Mesothelial cell of epicardium (in vitro differentiated cells): ENCODE measurements at places on chromosomes 6 and 20. TPM values are rescaled to one million over a fixed set of nuclear protein-coding genes. Genes with fewer than 3 reads are reported as not detected.

PSORS1C1 gene
- total RNA-seq: 0.29 to 1.1 TPM (median 0.72 TPM) in 3 replicates

POLR1H gene
- total RNA-seq: 31.1 to 32.7 TPM (median 31.4 TPM) in 3 replicates

ABHD16B gene
- not detected in 3 replicates for total RNA-seq

THBD gene
- 0.68 to 0.85 TPM (median 0.82 TPM) in 3 replicates for total RNA-seq

BMP2 gene
- 9.2 to 10.5 TPM (median 9.4 TPM) in 3 replicates for total RNA-seq

BNIP5 gene
- total RNA-seq: 0.09 TPM in 1 of 3 replicates, not detected in the others

HRH3 gene
- not detected in 3 replicates for total RNA-seq

TUBB2A gene
- total RNA-seq: 21.5 to 25.5 TPM (median 24.3 TPM) in 3 replicates

CLVS2 gene
- total RNA-seq: 0.11 to 0.27 TPM (median 0.24 TPM) in 3 replicates

BACH2 gene
- total RNA-seq: 34.1 to 36.1 TPM (median 34.1 TPM) in 3 replicates

CSNK2A1 gene
- total RNA-seq: 160 to 172 TPM (median 164 TPM) in 3 replicates

DNA sequence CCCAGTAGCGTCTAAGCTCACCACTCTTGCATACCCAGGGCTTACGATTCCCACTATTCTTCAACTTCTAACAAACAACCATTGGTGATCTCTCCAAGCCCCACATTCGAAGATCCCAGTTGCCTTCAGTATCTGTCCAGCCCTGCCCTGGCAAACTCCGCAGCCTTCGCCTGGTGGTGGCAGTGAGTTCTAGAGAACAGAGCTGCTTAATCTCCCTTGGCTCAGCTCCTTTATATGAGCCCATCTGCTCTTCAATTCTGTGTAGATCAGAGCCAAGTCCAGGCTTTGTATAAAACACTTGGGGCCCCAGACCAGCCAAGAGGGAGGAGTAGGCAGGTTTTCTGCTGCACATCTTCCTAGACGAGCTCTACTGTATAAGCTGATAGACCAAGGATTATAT is 193.3 kb downstream of the PHACTR1 start:
- DNase-seq: no peak

DNA sequence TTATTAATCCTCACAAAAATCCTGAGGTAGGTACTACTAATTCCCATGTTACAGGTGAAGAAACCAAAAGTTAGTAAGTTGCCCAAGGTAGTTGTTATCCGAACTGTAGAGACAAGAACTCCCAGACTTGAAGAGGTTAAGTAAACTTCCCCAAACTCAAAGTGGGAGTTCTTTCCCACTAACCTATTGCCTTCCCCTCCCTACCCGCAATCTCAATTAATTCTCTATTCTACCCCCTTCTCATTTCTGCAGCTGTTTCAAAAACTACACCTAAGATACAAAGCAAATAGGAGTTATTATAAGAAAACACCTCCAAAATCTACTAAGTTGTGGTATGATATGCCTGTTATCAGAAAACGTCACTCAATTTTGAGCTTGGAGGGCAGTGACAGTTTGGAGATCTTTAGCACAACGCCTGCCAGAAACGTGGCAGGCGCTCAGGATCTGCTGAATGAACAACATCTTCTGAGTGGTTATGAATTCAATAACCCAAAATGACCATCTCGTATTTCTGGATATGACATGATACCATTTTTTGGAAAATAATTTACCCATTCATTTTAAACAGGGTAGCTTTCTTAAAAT is 7.1 kb downstream of the CSNK2A1 start:
- no peak for DNase-seq

DNA sequence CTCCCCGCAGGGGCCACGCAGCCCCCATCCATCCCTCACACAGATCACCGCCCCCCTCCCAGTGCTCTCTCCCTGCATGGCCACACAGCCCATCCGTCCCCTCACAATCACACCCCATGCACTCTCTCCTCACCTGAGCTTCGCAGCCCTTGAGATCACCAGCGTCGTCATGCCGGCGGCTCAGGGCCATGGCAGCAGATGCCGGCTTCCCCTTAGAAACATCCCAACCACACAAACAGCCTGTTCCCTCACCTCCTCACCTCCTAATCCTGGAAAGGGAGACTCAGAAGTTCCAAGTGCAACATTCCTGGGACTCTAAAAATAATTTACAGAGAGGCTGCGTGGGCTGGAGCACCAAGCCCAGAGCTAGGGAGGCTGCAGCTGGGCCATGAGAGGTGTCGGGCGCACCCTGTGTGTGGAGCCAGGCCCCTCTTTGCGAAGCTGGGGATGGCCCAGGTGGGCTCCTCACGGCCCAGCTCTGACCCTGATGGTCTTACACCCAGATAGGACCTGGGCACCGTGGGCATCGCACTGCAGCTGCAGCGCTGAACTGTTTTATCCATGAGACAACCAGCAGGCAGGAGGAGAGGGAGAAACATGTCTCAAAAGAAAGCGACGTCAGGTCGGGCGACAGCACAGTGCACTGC is 125.3 kb downstream of the DLL1 start:
- DNase-seq: no peak

- DNase-seq: no peak
These were observed 115.9 kb downstream of the CD24 start for GRCh38 chr6:106858653-106859092.

DNA sequence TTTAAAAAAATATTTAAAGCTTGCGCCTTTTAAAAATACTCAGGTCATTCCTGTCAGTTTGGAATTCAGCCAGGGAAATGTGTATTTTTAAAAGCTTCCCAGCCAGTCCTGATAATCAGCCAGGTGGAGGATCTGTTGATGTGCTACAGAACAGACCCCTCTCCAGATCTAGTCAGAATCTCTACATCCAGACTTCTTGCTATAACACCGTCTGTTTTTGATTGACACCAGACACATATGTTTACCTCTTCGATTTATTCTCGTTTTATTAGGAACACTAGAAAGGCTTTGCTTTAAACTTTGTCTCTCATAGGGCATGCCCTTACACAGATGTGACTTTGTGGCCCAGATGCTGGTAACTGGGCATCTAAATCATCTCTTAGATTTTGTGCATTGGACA is 11.7 kb downstream of the PARD6B start:
- DNase-seq: no peak

GRCh38 chr6:18990059-18990978 is 603.2 kb downstream of the RNF144B start:
- peak; percentile 84 for DNase-seq

DNA sequence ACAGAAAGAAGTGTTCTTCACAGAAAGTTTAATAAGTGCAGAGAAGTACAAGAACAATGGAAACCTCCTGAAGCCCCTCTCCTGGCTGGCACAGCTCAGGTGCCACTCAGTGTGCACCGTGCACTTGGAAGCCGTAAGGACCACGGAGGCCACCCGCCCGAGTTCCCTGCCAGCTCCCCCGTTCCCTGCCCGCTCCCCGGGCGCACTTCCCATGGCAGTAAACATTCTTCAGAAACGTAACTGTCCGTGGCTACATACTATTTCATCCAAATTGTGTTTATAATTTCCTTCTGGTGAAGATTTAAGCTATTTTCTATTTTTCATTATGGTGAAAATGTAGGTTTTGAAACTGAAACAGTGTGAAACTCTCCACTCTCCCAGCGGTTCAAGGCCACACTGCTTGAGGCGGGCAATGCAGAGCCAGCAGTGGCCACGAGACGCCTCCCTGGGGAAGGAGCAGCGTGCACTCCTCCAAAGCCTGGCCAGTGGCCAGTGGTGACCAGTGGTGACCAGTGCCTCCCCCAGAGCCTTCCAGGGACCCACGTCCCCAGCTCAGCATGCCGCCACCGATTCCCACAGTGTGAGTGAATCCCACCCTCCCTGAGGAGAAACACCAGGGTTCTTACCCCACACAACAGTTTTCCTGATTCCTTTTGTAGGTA is 46.4 kb downstream of the TAF4 start:
- no peak for DNase-seq

DNA sequence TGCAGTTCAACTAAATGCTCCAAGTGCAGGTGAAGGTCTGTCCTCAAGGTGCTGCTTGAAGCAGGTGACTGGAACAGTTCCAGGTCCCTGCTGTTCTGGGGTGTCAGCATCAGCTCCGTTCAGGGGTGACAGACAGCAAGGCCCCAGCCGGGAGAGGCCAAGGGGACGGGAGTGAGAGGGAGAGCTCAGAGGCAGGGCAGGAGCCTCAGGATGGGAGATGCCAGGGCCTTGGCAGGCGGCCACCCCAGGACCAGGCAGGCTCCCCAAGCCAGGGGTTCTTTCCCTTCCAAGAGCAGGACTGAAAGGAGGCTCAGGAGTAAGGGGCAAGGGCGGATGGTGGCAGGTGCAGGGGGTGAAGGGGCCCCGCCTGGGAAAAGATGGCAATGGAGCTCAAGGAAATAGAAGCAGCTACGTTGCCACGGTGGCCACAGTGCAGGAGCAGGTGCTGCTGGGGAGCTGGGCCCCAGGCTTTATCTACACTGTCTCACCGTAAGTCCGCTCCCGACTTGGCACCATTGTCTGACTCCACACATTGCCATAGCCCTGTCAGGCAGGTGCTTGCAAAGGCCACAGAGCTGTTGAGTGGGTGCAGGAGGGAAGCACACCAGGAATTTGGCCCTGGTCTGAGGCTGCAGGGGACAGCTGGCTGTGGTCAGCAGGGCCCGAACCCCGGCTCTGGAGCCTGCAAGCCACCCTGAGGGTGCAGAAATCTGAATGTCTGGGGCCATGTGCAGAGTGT is 43.1 kb downstream of the ERMARD start:
- DNase-seq: no peak

DNA sequence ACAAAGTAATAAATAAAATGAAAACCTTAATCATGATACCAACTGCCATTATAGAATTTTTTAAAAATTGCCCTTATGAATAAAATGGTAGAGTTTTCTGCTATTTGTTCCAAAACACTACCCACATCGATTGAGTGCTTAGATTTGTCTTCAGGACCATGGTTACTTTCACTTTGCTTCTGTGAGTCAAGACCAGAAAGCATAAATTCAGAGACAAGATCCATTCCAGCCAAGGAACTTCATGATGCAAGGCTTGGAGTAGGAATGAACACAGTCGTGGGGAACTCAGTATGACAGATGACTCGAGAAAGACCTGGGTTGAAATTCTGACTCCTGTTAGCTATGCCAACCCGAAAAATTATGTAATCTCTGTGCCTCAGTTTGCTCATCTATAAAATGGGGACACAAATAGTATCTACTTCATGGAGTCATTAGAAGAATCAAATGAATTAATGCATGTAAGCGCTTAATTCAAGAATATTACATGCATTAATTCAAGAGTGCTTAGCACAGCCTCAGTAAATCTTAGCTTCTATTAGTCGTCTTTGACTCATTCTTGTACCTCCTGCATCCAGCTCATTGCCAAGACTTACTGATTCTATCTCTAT is 72.5 kb upstream of the MYLIP start:
- no peak for DNase-seq

- DNase-seq: no peak
These were observed at the start of gene SMLR1 for GRCh38 chr6:130827247-130828149. Gene SMLR1 (plus strand): TSS chr6:130827406. CDS start chr6:130827414, 8 bp downstream.

DNA sequence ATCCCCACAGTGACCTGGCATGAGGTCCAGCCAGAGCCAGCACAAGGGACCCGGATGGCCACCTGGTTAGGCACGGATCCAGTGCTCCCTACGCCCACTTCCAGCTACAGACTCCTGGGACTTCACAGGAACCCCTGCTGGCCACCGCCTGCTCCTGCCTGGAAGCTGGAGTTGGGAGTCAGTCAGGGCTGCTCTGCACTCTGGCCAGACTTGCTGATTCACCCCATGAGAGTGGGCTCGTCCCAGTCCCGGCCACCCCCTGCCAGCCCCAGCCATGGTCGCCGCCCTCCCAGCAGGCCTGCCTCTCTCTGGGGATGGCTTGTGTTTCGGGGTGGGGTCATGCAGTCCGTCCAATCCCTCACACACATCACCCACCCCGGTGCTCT is 125.8 kb downstream of the DLL1 start:
- DNase-seq: no peak

GRCh38 chr6:143097224-143097795 is 36.6 kb downstream of the AIG1 start:
- no peak for DNase-seq

GRCh38 chr20:63097336-63097831 is 90.6 kb upstream of the BHLHE23 start:
- no peak for DNase-seq

DNA sequence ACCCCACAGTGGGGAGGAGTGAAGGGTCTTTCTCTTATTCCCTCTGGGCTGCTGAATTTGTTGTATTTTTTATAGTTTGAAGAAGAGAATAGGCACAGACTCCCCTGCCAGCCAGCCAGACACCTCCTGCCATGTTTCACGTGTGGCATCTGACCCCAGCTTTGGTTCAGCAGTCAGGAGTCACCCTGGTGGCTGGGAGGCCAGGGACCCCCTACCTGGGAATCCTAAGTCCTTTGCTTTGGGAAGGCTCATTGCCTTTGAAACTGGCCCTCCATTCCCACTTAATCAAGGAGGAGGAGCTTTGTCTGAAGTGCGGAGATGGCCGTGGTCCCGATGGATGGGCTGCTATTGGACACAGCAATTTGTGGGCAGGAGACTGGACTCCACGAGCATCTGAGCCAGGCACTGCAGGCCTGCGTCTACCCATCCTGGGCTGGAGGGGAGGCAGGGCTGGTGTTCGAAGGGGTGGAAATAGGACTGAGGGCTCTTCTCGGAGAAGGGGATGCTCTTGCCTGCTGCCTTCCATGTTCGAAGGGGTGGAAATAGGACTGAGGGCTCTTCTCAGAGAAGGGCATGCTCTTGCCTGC is 196.1 kb downstream of the DLL1 start:
- no peak for DNase-seq

GRCh38 chr20:61119794-61120410 is 132.2 kb upstream of the CDH4 start:
- DNase-seq: no peak

- DNase-seq: no peak
These were observed 145.1 kb upstream of the CCN2 start for GRCh38 chr6:132096245-132096644.

DNA sequence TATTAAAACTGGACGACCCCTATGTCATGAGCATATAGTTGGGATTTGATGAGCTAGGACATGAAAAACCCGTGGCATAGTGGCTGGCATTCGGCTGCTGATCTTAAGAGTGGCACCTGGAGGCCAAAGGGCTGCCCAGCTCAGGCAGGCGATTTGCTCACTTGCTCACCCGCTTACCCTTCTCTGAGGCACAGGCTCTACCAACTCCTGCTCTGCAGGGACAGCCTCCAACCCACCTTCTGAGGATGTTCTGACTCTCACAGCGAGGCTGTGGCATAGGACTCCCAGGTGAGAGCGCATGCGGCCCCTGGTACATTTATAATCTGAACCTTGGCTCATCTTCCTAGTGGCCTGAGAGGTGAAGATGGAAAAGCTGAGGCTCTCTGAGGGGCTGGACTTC is 995 bp downstream of the RSPO4 start:
- DNase-seq: no peak
